ENCODE measurements at places on chromosomes 7 and 10.
A peak's percentile ranks its signal among the peaks of the same experiment; 100 is the strongest.

- DNase-seq: no peak
Measured at GRCh38 chr10:77032188-77032570, 605.4 kb downstream of the KCNMA1 start.

GRCh38 chr10:124064676-124065075 is 28.7 kb downstream of the CHST15 start:
- DNase-seq: no peak

DNA sequence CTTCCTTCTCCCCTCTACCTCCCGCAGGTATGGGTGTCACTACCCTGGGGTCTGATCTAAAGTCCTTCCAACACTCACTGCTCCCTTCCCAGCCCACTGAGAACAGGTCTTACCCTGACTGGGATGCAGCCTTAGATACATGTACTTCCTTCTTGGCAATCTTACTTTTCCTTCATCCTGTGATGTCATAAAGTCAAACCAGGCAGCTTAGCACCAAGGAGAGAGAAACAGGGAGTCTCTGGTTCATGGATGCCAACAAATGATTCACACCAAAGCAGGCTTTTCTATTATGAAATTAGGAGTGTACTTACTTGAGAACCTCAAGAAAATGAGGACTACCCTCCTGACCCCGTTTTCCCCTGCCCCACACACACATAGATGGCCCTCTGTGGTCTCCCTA is 111.0 kb upstream of the KMT2E start:
- DNase-seq: no peak

DNA sequence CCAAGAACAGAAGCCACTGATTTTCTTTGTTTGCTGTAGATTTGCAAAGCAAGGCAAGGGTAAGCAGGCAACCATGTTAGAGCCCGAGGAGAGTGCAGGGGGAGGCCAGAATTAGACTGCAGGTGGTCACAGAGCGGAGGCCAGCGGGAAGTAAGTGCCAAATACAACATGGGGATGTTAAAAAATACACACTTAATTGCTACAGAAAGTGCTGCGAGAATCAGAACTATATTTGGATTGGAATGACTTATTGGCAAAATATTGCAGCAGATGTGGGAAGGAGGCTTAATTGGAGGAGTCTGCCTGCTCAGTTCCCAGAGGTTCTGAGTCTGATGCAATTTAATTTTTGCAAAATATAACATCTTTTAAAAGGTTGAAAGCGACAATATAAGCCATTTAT is 49.7 kb upstream of the ADCY1 start:
- DNase-seq: no peak

DNA sequence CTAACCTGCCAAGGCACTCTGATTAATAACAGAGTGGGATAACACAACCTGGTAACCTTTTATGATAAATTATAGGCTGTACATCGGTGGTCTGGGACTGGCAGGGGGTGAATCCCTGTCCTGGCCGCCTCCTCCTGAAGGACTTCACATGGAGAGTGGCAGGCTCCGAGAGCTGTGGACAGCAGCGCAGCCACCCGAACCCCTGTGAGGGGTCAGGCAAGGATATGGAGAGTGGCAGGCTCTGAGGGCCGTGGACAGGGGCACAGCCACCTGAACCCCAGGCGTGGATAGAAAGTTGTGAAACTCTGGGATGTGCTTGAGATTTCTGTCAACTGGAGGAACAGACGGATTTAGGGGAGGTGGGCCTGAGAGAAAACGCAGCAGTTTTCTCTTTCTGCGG is 107.0 kb upstream of the MGMT start:
- DNase-seq: no peak

DNA sequence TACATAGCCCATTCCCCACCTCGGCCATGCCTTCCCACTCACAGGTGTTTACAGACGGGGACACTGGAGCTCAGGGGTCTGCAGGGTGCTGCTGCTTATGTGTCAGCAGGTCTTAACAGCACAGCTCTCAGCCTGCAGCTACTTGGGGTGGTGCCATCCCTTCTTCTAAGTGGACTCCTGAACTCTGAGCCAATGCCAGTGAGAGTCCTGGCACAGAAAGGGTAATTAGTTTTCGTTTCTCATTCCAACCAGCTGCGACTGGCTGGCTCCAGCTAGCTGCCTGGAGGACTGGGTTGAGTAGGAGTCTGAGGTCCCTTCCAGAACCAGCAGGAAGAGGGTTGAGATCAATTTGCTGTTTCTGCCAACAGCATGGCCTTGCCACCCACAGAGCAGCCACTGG is 88.3 kb upstream of the AGK start:
- DNase-seq: no peak

GRCh38 chr10:21732067-21732772 is 198.2 kb downstream of the MLLT10 start:
- peak; percentile 8 for DNase-seq

DNA sequence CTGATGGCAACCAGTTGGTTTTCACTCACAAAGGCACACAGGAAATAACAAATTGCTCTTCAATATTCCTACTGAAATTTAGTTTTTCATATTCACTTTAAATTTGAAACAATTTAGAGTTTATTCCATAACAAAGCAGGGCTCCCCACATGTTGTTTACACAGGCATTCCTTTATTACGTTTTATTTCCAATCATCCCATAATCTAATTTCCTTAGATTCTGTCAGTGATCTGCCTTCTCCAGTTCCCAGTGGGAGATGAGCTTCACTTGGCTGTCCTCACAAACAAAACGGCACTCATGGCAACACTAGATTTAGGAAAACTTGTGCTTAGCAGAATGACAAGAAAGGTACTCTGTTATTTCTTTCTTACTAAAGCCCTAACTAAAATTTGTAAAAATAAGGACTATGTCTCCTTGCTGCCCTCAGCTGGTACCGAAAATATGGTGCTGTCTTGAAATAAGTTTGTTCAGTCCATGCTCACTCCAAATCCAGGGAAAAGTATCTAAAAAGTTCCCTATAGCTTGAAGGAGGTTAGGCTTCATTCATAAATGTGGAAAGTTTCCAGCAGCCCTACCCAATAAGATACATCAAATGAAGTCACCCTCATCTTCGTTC is 23.0 kb downstream of the PHYH start:
- no peak for DNase-seq

- DNase-seq: no peak
Measured at GRCh38 chr7:52325237-52325636, 710.2 kb upstream of the POM121L12 start.

- DNase-seq: no peak
Measured at GRCh38 chr7:4665661-4666060, 16.4 kb upstream of the FOXK1 start.

DNA sequence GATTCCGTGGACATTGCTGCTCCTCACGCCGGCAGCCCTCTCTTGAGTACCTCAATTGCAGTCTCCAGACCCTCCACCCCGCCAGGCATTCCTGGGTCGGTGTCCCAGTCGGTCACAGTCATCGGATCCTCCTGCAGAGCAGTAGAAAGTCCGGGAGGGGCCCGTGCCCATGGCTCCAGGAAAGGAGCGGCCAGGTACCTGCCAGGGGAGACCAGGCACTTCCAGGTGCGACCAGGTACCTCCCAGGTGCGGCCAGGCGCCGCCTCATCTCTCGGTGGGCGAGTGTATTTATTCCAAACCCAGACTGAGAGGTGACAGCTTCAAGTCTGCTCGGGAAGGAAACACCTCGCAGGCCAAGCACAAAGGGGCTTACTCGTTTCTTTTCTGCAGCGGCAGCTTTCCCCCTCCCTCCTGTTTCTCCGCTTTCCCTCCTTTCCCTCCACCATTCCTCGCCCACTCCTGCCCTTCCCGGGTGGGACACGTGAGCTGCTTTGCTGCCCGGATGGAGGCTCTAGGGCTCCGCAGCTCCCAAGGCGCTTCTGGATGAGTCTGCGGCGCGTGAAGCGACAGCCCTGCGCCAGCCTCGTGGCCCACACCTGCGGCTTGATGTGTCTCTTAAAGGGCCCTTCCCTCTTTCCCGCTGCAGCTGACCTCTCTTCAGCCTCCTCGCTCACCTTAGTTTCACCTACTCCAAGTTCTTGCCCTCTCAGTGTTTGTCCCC is 39.4 kb upstream of the AGK start:
- no peak for DNase-seq

DNA sequence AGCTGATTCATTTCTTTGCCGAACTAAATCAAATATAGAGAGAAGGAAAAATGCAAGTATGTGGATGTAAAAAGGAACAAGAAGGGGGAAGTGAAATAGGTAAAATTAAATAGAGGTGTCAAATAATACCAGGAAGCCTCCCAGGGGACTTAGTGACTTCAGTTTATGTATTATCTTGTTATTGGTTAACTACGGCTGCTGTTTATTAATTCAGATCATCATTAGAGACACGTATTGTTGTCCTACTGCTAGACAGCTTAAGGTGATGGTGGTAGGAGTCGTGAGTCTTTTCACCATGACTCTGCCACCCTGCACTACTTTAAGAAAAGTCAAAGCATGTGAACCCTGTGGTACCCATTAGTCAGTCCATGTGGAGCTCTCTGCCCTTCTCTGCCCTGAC is 289.1 kb downstream of the PRKG1 start:
- no peak for DNase-seq

DNA sequence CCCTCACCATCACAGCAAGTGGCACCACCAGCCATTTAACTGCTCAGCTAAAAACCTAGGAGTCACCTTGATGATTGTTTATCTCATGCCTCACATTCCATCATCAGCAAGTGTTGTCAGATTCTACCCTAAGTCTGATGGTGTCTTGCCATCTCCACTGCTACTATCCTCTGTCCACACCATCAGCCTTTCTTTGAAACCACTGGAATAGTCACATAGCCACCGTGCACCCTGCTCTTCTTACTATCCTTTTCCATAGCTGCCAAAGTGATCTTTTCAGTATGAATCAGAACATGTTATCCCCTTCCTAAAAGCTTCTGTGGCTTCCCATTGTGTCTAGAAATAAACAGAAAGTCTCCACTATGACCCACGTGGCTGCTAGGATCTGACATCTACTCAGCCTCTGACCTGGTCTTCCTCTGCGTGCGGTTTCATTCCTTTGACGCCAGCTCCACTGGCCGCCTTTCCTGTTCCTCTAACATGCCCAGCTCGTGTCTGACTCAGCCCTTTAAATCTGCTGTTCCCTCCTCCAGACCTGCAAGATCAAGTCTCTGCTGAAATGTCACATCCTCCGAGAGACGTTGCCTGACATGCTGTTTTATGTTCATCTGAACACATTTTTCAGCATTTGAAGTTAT is 16.5 kb upstream of the CHN2 start:
- DNase-seq: no peak

DNA sequence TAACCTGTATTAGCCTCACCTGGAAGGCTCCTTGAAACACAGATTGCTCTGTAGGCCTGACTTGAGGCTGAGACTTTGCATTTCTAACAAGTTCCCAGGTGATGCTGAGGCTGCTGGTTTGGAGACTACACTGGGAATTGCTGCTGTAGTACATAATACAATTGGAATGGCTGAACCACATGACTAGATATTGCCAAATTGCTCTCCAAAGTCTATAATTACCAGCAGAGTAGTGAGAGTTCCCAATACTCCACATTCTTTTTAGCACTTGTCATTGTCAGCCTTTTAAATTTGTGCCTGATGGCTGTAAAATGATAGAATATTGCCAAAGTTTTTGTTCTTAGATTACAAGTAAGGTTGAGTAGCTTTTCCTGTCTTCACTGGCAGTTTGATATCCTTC is 39.9 kb downstream of the PLEKHA8 start:
- no peak for DNase-seq

DNA sequence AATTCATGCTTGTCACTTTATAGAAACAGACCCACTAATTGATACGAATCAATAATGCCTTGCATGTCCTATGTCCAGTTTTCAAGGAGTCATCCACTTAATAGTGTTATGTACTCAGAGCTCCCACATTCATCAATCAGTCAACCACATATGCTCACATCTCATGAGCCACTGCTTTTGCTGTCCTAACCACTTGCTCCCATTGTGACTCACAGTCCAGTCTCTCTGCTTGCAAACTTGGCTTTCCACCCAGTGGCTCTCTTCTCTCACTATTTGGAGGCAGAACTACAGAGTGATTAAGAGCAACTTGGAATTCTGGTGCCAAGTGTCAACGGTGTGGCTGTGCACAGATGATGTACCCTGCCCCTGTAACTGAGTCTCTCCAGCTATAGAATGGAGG is 166.0 kb downstream of the SNX13 start:
- no peak for DNase-seq

GRCh38 chr10:97222326-97222961 is 36.7 kb upstream of the SLIT1 start:
- no peak for DNase-seq

- DNase-seq: no peak
Measured at GRCh38 chr7:142868188-142868985, 13.5 kb downstream of the EPHB6 start.

DNA sequence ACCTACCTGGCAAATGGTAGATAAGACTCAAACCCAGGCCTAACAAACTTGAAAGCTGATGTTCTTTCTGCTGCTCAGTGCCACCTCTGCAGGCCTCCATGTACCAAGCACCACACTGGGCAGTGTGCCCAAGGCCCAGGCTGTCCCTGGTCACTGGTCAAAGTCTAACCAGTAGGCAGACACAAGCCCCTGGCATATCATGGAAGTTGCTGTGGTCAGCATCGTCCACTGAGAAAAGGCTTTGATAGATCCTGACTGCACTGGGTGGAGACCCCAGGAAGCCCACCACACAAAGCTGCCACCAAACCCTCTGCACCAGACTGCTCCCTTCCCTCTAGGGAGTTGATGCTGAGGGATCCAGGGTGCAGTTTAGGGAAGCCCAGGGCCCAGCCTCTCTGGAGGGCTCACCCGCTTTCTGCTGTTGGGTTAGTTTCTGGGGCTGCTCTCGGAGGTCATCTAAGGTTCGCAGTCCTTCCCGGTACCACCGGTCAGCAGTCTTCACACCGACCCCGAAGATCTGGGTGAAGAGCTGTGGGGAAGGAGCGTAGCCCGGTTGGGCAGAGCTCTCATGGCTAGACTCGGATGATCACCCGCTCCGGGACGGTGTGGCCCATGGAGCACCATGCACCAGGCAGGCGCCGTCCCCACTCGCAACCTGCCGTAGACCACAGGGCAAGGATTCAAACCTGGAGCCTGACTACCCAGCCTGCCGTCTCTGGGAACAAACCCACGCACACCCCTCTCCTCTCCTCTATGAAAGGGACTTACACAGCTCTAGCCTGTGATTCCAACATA is 6.0 kb downstream of the POLM start:
- DNase-seq: no peak

GRCh38 chr7:87416682-87417587 is 58.5 kb downstream of the ABCB4 start:
- DNase-seq: peak; percentile 13

DNA sequence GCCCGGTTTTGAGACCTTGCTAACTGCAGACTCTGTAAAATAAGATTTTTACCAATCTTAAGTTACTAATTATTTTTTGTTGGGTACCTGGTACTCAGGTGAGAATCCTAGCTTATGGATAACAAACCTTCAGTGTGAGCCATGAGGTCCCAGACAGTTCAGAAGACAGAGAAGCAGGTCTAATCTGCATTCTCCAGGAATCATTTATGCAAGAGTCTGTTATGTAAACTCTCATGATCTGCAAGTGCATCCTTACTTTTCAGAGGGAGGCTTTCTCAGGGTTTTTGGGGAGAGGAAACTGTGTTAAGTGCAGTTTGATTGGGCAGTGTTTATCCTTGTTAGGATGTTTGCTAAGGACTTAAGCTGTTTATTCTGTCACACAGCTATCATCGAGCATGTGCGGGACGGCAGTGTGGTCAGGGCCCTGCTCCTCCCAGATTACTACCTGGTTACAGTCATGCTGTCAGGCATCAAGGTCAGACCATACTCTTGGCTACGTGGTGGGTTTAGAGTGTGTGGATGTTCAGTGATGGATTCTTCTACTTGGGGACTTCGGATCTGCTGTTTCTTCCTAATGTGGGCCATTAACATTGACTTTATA is 50.2 kb downstream of the SND1 start:
- DNase-seq: no peak

Data from activated T-helper 9 cell treated with anti-CD3 and anti-CD28 coated beads, Interleukin-2, amount 50 U/mL, for 16 hours (primary cell).